ENCODE measurements at places on chromosomes 11 and 22.

DNA sequence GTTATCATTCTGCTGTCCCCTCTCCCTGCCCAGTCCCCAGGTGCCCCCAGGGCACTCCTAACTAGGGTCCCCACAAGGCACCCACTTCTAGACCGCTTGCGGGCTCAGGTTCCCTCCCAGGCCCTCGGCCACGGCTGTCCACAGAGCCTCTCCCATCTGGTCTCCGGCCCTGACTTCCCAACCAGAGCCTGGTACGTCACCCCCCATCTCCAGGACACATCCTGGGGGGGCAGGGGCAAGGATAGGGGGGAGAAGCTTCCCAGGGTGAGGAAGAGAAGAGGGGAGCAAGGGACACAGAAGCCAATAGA, 457 bp downstream of the SSTR3 start:
- DNase-seq = no peak

DNA sequence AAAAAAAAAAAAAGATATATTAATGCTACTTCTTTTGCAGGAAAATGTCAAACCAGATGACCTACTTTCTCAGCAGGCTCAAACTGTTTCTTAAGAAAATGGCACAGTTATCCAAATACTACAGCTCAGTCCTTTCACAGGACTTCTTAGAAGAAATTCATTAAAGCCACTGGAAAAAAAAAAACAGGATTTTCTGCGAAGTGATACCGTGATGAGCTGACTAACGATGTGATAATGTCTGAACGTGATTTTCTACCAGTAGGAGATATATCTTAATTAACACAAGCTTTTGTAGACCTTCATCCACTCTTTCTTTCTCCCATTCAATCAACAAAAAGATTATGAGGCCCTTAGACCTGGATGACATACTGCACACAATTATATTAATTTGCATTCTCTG, 132.4 kb downstream of the NOX4 start:
- DNase-seq = no peak

- no peak for DNase-seq
Observed at GRCh38 chr11:64772303-64773018, 5.9 kb downstream of the SF1 start.

- peak; percentile 45 for DNase-seq
Observed at GRCh38 chr11:46554213-46555147, 39.3 kb downstream of the AMBRA1 start.

DNA sequence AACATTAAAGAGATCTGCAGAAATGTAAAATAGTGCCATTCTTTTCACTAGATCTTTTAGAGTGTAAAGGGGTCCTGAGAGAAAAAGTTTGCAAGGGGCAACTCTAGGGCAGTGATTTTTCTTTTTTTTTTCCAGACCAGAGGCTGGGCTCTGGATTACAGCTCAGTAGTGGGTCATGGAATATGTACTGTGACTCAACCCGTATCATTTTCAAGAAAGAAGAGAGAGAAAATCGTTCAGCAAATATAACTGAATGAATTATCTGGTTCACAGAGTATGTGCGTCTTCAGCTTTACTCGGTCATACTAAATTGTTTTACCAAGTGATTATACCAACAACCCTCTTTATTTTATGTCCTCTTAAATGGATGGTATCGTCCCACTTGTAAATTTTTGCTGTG, 3.8 kb downstream of the CEP57 start:
- DNase-seq = no peak

Data from amniotic stem cell (primary cell).